ENCODE measurements at places on chromosomes 1 and 21.

DNA sequence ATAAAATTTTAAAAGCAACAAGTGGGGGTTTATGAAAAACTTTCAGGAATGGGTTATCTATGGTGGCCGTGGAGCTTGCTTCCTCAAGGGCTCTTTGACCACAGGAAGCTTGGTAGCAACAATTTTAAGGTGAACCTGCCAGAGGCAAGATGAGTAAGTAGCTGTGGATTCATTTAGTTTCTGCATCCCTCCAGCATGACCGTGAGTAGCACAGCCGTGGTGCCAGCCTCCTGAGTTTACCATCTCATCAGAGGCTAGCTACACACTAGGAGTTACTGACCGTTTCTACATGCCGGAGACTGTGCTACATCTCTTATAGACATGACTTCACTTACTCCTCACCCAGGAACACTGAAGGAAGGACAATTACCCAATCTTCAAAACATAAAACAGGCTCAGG lies 30.1 kb upstream of the PLEKHG5 start:
- DNase-seq, result no peak

- no peak for DNase-seq
Observed at GRCh38 chr1:176701151-176701866, 238.3 kb downstream of the PAPPA2 start.

GRCh38 chr1:6016191-6016865 lies 24.1 kb upstream of the NPHP4 start:
- no peak for DNase-seq

DNA sequence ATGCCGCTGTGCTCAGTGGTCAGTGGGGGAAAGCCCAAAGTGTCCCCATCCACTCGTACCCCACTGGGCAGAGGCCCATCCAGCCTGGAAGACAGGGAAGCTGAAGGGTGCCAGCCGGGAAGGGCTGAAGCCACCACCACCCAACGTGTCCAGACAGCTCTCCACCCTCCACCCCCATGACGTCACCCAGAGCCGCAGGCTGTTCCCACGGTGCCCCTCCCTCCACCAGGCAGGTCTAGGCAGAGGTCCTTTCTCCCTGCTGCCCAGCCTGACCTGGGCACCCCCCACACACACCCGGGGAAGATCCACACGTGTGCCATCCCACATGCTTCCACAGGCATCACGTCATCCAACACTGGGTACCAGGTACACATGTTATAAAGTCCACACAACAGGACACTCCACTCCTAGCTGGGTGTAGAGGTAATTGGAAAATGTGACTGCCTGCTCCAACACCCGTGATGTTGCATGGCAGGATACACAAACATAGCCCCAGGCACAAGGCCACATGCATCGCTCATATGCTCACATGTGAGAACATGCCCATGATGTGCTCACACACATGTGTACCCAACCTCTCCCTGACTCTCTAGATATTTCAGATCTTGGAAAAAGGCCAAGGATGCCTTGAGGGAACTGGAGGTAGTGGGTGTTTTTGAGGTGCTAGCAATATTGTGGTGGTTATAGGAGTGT lies 5.1 kb upstream of the ARHGAP30 start:
- DNase-seq, result no peak

DNA sequence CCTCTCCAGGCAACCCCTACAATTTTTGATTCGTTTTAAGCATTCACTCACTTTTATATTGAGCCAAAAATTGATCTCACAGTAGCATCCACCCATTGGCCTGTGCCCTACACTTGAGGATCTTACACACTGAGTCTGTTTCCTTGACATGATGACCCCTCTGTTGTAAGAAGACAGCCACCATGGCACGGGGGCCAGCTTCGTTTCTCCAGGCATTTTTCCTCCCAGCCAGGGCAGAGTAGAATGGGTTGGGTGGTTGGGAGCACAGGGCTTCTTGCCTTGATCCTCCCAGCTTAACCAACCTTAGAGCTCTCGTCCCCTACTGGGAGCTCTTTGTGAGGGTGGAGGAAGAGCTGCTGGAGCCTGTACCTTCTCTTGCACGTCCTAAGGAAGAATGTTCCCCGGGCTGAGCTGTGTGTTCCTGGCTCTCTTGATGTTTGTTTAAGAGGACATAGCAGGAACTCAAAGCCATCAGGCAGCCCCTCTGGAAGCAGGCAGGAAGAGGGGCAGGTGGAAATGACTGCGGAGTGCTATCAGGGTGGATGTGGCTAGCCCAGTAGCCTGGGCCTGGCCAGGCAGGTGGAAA lies 213.2 kb upstream of the TMEM51 start:
- no peak for DNase-seq

GRCh38 chr1:110816945-110817344 lies 56.0 kb upstream of the CD53 start:
- no peak for DNase-seq

DNA sequence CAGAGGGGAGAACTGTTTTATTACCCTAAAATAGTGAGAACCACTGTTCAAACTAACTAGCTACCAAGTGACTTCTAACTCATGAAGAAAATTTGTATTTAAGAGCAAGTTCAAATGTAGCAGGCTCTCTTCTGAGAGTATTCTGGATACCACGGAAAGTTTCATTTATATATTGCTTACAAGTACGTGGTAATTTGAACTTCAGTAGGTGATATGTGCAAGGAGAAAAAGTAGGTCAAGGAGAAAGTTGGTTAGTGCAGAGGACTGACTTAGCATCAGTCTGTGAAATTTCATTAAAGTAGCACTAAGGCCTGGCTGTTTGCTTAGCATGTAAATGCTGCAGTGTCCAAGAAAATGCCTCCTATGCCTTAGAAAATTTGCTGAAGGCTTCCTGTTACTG lies 16.7 kb downstream of the SERPINC1 start:
- DNase-seq, result no peak

DNA sequence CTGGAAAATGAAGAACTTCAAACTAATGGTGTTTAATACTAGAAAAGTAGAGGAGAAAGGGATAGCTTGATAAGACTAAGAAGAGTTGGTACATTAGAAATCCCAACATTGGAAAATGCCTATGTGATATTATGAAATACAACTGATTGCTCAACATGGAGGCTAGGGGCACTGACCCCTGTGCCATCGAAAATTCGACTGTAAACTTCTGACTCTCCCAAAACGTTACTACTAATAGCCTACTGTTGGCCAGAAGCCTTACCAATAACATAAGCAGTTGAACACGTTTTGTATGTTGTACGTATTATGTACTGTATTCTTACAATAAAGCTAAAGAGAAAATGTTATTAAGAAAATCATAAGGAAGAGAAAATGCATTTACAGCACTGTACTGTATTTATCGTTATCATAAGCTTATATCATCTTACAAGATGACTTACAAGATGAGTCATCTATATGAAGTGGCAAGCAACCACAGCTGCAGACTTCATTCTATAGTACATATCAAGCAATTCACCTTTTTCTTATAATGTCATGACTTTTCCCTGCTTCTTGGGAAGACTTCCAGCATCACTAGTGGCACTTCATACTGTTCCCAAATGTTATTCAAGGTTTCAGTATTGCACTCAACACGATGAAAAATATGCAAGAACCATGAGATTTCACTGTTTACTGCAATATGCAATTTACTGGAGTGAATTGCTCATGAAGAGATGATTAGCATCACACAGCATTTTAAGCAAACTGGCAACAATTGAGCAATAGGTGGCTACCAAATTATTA lies 12.9 kb upstream of the CTSK start:
- DNase-seq, result no peak

GRCh38 chr1:41880261-41880660 lies 38.5 kb downstream of the HIVEP3 start:
- no peak for DNase-seq

DNA sequence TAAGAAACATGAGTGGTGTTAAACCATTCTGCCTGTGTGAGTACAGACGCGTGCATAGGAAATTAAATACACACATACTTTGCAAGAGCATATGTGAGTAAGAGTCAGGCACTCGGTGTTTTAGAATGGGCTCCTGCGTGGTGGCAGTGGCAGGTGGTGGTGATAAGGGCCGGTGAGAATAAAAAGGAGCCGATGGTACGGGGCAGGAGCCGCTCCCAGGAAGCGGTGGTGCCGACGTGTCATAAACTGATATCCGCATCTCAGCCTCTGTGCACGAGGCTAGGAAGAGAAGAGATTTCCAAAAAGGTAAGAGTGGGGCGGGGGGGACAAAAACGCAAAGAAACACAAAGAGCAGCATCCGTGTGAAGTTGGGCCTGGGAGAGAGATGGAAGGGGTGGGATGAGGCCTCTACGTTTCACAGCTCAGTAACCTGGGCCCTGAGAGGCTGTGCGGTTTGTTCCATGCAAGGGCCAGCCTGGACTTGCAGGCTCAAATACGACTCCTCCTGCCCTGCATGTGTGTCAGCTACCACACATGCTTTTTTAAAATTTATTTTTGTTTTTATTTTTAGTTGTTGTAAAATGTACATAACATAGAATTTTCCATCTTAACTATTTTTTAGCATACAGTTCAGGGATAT lies 127.7 kb upstream of the COL6A1 start:
- no peak for DNase-seq

GRCh38 chr1:47031585-47031984 lies 8.1 kb downstream of the CYP4X1 start:
- no peak for DNase-seq

- no peak for DNase-seq
Observed at GRCh38 chr1:223177681-223178080, 34.6 kb upstream of the TLR5 start.

DNA sequence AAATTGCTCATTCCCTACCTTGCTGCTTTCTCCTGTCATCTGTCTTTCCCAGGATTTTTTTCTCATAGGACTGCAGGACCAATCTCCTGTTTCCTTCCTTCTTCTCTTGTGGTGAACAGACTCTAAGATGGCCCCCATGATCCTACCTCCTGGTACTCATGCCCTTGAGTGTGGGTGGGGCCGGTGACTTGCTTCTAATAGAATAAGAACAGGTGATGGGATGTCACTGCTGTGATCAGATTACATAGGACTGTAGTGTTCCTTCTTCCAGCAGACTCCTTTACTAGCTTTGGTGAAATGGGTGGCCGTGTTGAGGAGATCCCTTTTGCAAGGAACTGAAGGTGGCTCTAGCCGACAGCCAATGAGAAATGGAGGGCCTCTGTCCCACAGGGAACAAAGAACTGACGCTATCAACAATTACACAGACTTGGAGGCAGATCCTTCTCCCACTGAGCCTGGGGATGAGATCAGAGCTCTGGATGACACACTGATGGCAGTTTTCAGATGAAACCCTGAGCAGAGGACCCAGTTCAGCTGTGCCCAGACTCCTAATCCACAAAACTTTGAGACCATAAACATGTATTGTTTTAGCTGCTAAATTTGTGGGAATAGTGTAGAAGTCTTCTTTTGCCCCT lies 7.5 kb downstream of the GSTM3 start:
- no peak for DNase-seq

DNA sequence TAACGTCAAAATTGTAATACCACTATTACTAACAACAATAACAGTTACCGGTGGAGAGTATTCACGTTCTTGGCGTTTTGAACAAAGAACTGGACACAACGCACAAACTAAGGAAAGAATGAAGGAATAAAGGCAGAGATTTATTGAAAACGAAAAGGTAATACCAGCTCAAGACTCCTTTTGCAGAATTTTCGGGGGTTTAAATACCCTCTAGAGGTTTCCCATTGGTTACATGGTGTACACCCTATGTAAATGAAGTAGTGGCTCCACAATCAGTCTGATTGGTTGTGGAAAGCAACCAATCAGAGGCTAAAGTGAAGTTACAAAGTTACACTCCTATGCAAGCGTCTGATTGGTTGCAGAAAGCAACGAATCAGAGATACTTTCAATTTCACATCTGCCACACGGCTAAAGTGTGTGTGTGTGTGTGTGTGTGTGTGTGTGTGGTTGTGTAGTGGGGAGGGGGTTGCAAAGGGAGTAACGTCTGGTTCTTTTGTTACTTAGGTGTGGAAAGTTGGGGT lies 1.1 kb upstream of the GTF2B start:
- DNase-seq, result peak; percentile 20

DNA sequence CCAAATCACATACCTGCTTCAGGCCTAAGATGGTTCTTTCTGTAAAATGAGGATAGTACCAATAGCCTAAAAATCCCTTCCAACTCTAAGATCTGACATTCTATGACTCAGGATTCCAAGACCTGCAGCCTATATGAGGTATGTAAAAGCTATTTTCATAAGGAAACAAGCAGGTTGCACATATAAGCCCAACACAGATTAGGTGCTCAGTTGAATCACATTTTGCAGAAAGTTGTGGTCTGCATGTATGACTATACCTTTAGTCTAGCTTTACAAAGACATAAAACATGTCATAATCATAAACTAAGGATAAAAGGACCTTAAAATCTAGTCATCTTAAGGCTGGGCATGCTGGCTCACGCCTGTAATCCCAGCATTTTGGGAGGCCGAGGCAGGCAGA lies 7.3 kb downstream of the KTI12 start:
- DNase-seq, result no peak

GRCh38 chr1:30471307-30471706 lies 252.1 kb downstream of the MATN1 start:
- DNase-seq, result no peak

DNA sequence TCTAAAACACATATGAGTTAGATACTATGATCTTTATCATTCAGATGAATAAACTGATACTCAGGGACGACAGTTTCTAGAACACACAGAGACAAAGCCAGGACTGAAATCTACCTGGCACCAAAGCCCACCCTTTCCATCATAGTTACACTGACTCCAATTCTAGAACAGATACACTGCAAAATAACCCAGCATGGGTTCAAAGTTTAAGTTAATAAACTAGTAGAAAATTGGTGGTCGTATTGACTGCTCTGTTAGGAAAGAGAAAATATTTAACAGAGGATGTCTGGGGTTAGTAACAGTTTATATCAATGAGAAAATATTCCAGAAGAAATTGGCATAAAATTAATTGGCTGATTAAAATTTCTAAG lies 60.8 kb upstream of the BCL9 start:
- no peak for DNase-seq

GRCh38 chr1:220149742-220150141 lies 55.8 kb downstream of the IARS2 start:
- no peak for DNase-seq

DNA sequence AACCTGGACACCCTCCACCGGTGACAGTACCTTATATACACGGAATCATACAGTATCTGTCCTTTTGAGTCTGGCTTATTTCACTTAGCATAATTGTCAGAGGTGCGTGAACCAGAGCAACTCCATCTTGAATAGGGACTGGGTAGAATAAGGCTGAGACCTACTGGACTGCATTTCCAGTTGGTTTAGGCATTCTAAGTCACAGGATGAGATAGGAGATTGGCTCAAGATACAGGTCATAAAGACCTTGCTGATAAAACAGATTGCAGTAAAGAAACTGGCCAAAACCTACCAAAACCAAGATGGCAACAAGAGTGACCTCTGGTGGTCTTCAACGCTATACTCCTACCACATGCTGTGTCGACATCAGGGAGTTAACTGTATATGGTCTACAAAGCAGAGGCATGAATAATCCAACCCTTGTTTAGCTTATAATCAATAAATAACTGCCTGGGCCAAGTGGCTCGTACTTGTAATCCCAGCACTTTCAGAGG lies 1.4 kb upstream of the FDPS start:
- DNase-seq, result no peak

DNA sequence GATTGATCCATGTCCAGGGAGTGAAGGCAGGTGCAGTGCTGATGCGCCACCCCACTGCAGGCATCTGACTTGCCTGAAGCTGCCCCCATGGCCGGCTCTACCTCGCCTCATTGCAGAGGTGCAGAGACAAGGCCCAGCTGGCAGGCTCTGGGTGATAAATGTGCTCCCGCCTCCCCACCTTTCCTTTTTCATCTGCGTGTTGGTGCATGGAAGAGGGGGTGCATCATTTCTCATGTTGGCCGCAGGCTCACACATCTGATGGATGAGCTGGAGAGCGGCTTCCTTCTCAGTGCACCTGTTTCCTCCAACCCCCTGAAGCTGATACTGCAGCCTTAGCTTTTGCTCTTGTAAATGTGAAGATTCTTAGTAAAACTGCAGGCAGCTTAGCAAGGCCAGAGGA lies 306.0 kb upstream of the KAZN start:
- DNase-seq, result no peak
